ENCODE measurements at places on chromosomes 6 and 20.

- DNase-seq: no peak
Measured at GRCh38 chr6:69570106-69570505, 226.7 kb downstream of the LMBRD1 start.

- DNase-seq: no peak
Measured at GRCh38 chr6:31877651-31878161, 1.1 kb downstream of the SLC44A4 start.

DNA sequence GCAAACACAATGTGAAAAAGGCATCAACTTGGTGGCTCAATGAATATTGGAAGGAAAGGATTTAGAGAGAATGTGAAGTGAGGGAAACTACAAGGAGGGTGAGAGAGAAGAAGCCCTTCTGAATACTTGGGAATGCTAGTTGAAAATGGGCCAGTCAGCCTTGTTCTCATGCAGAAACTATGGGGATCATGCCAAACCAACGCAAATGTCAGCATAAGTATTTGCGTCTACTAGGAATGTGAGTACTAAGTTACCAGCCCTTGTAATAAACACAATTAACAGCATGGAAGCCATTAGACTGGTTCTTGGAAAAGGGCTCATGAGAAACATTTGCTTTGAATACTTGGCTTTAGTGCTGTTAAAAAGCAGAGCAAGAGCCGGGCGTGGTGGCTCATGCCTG lies 54.9 kb upstream of the AIG1 start:
- no peak for DNase-seq

GRCh38 chr6:32401284-32401963 lies 5.6 kb downstream of the BTNL2 start:
- DNase-seq: no peak

- DNase-seq: no peak
Measured at GRCh38 chr6:159978291-159979135, 9.6 kb downstream of the IGF2R start.

Data from naive thymus-derived CD8-positive, alpha-beta T cell (primary cell).